NCI-H1048 (cell line): ENCODE measurements at places on chromosomes 13 and 19.

DNA sequence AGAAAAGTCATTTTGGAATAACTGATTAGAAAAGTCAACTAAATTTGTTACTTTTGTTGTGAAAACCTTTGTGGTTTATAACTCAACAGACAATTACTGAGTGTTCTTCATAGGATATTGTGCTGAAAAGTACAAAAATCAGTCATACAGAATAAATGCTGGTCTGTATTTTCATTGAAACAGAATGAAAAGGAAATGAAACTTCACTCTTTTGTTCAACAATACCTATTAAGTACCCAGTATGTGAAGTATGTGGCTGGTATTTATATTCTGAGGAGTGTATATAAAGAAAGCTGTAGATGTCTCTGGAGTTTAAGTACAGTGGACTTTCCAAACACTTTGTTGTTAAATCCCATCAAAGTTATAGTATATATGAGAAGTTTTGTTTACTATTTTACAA lies 828.4 kb upstream of the ATXN8OS start:
- no peak for DNase-seq

DNA sequence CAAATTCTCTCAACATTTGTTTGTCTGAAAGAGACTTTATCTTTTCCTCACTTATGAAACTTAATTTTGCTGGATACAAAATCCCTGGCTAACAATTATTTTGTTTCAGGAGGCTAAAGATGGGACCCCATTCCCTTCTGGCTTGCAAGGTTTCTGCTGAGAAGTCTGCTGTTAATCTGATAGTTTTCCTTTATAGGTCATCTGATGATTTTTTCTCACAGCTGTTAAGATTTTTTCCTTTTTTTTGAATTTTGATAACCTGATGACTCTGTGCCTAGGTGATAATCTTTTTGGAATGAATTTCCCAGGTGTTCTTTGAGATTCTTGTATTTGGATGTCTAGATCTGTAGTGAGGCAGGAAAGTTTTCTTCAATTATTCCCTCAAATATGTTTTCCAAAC lies 2661.4 kb downstream of the PCDH9 start:
- no peak for DNase-seq

DNA sequence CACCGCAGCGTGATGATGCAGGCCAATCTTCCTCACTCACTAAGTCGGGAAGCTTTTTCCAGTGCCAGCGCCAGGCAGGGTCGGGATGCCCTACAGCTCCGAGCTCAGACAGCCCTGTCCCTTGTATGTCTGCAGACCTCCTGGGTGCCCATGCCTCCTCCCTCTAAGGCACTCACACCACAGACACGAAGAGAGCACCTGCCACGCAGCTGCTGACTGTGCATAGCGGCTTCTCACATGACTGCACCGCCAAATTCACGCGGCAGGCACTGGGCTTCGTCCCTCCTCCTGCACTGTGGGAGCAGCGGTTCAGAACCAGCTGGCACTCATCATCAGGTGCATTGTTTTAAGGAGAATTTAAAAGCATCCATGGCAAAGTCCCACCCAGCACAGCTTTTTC lies 88.1 kb downstream of the SLC7A1 start:
- no peak for DNase-seq

DNA sequence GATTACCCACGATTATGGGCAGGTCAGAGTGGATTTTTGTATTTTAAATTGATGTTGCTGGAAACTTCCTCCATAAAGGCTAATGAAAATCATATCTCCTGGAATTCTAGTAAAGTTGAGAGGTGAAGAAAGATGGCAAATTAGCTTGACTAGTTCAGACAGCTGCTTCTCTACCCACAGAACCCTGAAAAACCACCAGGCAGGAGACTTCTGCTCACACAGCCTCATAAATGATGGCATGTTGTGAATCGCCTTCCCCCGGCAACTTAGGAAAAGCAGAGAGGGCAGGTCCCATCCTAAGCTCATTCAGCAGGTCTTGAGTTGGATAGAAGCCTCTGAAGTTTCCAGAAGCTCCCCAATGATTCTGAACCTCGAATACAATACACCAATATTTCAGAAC lies 87.6 kb upstream of the SLC7A1 start:
- DNase-seq = no peak

GRCh38 chr13:43936647-43937046 lies 56.9 kb downstream of the LACC1 start:
- DNase-seq = no peak

GRCh38 chr19:6524311-6524710 lies 6.5 kb upstream of the TNFSF9 start:
- DNase-seq = no peak

- DNase-seq = no peak
Measured at GRCh38 chr13:35163674-35164073, 221.6 kb downstream of the NBEA start.

GRCh38 chr19:2306281-2306806 lies 1.6 kb downstream of the LINGO3 start:
- no peak for DNase-seq

DNA sequence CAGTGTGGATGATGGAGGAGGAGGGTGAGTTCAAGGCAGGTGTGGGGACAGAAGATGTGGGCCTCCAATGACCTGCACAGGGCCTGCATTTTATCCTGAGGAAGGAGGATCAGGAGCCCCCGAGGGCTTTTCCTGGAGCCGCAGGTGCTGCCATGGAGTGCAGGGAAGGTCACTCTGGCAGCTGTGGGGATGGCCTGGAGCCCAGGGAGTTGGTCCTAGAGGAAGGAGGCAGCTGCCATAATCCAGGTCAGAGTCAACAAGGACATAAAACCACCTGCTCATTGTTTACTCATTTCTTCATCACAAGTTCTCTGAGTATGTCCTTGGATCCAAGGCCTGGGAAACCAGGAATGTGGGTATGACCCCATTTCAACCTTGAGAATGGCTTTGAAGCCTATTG lies 87.2 kb downstream of the SCGB2B2 start:
- no peak for DNase-seq

GRCh38 chr19:38736036-38736412 lies 8.2 kb downstream of the CAPN12 start:
- DNase-seq = no peak

DNA sequence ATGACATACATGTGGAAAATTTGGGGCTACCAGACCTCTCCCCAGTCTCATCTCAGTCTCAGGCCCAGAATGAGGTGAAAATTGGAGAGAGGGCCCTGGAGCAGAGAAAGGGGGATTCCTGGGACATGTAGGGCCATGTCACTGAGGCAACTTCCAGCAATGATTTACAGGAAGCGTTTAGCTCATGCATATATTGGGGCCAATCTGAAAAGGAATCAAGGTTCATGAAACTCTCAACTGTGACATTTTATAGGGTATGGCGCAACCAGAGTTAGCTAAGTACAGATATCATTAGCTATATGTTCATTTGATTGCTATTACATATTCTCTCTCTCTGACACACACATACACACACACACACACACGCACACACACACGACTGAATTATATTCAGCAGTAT lies 86.3 kb downstream of the RNASEH2B start:
- no peak for DNase-seq

GRCh38 chr19:33690378-33691029 lies 68.8 kb downstream of the CHST8 start:
- DNase-seq = no peak

GRCh38 chr13:98839856-98840769 lies 87.6 kb upstream of the SLC15A1 start:
- peak; percentile 24 for DNase-seq

DNA sequence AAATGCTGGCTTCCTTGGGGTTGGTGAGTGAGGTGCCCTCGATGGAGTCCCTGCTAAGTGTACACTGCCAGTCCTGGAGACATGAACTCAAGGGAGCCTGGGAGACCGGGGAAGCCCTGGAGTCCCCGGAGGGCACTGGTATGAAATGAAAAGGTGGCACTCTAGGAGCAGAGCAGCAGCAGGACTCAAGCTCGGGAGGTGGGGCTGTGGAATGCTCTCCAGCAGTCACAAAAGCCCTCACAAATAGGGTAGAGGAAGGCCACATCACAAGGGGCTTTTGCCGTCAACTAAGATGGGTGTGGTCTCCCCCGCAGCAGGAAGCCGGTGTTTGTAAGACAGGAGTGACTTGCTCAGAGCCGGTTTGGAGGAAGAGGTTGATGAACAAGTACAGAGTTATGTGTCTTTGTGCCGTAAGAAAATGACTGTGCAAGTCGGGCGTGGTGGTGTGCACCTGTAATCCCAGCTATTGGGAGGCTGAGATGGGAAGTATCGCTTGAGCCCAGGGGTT lies 19.3 kb downstream of the CCNE1 start:
- no peak for DNase-seq

GRCh38 chr13:20231839-20232555 lies at the start of gene GJB6:
TSS of gene GJB6 (minus strand) at chr13:20232319. CDS start at chr13:20223480, 8,839 bp downstream.
- no peak for DNase-seq

DNA sequence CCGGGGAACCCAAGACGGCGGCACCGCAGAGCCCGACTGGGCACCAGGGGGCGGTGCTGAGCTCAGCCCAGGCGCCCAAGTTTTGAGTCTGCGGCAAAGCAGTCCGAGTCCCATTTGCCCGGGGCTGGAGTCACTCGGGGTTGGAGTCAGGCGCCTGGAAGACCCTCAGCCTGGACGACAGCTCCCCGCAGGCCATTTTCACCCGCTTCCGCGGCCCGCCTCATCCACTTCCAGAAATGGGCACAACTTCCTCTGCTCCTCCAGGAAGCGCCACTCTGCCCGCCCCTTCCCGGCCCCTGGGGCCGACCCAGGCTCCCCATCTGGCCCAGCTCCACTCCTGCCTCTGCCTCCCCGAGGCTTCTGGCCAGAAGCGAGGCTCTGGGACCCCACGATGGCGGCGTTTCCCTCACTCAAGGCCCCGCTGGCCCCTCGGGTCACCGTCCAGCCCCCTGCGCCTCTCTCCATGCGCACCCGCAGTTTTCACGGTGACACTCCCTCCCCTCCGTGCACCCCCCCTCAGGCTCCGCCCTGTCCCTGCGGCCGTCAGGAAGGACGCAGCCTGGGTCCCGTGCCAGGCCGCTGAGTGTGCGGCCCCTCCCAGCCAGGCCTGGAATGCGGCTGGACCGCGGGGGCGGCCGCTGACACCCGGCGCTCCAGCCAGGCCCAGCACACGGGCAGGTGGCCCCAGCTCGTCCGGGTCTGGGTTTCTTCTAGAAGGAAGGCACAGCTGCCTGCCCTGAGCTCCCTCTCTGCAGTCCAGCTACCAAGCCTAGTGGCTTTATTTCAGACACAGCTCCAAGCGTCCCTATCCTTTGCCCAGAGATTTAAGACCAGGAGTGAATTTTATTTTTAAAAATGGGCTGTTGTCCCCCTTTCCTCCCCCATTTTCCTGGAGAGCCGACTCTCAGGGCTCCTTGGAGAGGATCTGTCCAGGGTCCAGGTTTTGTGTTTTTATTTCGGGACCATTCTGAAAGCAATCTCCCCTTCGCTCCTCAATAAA lies 4.7 kb downstream of the SERTAD1 start:
- peak; percentile 7 for DNase-seq

- DNase-seq = no peak
Measured at GRCh38 chr19:4914736-4915501, 5.6 kb downstream of the UHRF1 start.

DNA sequence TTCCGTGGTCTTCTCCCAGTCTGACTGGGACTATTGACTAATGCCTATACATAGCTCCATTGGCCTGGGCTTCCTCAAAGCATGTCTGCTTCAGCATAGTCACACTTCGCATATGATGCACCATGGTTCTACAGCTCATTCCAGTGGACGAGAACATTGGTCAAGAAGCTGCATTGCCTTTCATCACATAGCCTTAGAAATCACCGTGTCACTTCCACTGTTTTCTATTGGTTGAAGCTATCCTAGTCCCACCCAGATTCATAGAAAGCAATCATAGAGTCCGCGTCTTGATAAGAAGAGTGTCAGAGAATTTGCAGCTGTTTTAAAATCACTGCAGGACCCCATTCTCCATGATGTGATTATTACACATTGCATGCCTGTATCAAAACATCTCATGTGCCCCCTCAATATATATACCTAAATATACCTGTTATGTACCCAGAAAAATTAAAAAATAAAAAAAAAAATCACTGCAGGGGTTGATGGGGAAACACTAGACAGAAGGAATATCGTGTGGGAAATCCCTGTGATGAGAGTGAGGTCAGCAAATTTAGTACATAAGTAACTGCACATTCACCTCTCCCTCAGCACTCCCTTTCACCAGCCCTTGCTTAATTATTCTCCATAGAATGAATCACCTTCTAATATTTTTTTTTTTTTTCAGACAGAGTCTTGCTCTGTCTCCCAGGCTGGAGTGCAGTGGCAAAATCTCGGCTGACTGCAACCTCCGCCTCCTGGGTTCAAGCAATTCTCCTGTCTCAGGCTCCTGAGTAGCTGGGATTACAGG lies 2.2 kb upstream of the ARHGAP33 start:
- no peak for DNase-seq

- DNase-seq = no peak
Measured at GRCh38 chr19:52935434-52935833, 12.2 kb upstream of the ZNF888 start.

DNA sequence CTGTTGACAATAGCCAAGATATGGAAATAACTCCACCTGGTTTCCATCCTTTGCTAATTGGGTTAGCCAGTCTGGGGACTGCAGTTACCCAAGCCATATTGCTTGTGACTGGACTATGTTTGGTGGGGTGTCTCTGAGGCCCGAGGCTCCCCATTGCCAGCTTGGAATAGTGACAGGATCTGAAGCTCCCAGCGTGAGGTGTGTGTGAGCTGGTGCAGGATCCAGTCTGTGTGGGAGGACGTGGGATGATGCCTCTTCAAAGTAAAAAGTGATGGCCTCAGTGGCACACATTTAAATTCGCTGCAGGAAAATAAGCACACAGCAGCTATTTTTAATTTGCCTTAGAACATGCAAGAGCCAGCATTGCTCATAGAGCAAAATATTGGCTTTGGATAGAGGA lies 75.0 kb downstream of the TEX26 start:
- no peak for DNase-seq

DNA sequence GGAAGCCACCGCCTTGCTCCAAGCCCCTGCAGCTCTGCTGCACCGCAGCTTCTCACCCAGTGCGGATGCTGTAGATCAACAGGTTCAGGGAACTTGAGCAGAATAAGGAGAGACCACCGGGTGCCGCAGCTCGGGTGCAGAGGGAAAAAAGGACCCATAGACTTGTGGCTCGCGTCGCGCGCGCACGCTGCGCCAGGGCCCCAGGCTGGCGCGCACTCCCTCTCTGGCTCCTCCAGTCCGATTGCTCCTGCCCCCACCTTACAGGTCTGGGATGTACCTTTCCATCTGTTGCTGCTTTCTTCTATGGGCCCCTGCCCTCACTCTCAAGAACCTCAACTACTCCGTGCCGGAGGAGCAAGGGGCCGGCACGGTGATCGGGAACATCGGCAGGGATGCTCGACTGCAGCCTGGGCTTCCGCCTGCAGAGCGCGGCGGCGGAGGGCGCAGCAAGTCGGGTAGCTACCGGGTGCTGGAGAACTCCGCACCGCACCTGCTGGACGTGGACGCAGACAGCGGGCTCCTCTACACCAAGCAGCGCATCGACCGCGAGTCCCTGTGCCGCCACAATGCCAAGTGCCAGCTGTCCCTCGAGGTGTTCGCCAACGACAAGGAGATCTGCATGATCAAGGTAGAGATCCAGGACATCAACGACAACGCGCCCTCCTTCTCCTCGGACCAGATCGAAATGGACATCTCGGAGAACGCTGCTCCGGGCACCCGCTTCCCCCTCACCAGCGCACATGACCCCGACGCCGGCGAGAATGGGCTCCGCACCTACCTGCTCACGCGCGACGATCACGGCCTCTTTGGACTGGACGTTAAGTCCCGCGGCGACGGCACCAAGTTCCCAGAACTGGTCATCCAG lies 964 bp downstream of the PCDH17 start:
- no peak for DNase-seq

- no peak for DNase-seq
Measured at GRCh38 chr19:34962687-34963572, 1.1 kb downstream of the ZNF792 start.

- no peak for DNase-seq
Measured at GRCh38 chr19:46367426-46367825, 20.5 kb downstream of the PPP5C start.

GRCh38 chr19:35650581-35650980 lies 2.5 kb downstream of the COX6B1 start:
- DNase-seq = no peak
